ENCODE measurements at places on chromosomes 2 and 18.

DNA sequence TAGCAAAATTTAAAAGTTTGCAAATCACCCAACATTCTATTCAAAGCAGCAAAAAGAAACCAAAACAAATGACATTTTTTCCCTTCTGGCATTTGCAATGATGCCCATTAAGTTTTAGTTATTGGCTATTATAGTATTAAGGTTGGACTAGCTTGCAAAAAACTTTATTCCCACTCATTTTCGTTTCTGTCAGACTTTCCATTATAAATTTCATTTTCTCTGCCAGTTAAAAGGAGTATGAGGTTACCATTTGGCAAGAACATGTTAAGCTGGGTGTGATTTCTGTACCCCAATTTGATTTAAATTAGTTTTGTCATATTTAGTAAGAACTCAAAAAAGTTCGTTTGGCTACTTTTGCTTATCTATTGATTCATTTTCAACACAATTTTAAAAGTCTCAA lies 187.9 kb downstream of the TCF4 start:
- no peak for DNase-seq

- DNase-seq, result no peak
Measured at GRCh38 chr2:58073751-58074150, 27.1 kb downstream of the VRK2 start.

GRCh38 chr2:40431600-40431955 lies 20.3 kb downstream of the SLC8A1 start:
- DNase-seq, result no peak

DNA sequence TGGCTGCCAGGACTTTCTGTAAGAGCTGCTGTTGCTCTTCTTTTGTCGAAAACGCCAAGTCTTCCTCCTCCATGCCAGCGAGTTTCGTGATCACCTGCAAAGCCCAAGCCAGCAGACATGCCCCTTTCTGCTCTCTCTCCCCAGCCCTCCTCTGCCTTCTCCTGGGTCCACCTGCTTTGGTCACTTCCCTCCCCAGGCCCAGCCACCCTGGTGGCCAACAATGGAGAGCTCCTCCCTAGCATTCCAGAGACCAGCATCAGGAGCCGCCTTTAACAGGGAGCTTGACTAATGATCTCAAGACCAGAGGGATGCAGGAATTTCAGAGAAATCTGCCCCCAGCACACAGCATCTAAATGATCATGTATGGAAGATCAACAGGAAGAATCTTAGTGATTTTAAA lies 34.6 kb downstream of the ERCC3 start:
- DNase-seq, result no peak

DNA sequence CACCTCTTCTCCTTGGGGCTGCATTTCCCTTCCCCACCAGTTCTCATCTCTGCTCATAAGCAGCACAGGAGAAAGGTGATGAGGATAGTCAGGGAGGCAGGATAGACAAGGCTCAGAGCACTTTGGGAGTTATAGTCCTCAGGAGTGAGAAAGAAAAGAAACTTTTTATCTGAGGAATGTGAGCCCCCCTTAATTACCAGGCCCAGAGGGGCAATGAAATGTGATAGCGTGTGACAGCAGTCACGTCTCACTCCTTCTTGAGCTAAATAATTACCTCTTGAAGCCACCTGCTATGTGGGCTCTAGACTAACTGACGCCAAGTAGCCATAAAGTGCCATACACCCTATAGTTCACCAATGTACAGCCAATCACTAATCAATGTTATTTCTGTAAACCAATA lies 105.8 kb downstream of the SPP2 start:
- no peak for DNase-seq

DNA sequence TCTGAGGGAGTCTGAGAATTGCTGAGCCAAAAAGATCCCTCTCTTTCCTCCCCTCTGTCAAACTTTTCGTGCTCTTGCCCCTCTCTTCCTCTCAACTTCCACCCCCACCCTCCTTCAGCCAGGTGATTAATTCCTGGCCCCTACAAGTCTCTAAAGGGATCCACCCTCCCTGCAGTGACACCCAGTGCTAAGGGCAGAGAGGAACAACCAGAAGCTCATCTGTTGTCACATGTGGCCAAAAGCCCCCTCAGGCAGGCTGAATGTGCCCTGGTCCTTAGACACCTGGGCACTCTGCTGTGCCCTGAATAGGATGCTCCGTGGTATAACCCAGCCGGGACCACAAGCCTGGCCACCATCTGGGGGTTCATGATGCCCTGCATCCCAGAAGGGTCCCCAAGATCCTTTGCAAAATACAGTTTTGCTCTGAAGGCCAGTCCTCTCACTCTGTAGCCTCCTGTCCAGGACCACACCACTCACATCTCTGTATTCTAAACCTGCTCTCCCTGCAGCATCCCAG lies 234.4 kb downstream of the BCL11A start:
- DNase-seq, result no peak

GRCh38 chr2:69385443-69386151 lies 1.4 kb downstream of the GFPT1 start:
- DNase-seq, result no peak

DNA sequence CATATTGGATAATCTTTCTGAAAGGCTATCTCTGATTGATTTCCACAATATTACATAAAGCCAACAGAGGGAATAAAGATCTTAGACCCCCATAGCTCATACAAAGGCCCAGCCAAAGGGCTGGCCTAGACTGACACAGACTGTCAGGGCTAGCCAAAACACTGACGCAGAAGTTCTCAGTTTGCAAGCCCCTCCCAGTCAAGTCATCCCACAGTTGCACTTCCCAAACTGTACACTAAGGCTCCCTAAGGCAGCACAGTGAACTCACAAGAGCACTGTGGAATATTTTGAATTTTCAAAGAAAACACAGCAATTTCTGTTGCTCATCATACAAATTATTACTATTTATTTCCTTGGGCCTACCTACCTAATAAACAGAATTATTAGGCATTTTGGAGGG lies 244.9 kb downstream of the SP3 start:
- DNase-seq, result no peak

GRCh38 chr2:227410191-227410590 lies 22.4 kb upstream of the SCYGR1 start:
- DNase-seq, result no peak

GRCh38 chr2:224819075-224819474 lies 102.9 kb upstream of the CCDC195 start:
- no peak for DNase-seq

DNA sequence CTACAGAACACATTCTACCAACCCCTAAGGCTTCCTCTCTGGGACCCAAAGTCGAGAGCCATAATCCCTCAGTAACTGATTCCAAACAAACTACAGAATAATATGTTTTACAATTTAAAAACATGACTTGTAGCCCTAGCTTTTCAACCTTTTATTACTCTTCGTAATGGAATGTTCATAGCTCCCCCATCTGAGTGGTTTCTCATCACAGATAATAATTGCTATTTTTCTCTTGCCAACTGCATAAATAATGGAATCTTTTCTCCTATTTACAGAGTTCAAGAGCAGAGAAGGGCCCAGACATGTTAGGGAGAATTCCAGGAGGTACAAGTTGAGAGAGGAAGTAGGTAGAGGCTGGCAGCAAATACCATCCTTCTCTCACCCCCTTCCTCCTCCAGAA lies 59.9 kb upstream of the CERS6 start:
- no peak for DNase-seq

DNA sequence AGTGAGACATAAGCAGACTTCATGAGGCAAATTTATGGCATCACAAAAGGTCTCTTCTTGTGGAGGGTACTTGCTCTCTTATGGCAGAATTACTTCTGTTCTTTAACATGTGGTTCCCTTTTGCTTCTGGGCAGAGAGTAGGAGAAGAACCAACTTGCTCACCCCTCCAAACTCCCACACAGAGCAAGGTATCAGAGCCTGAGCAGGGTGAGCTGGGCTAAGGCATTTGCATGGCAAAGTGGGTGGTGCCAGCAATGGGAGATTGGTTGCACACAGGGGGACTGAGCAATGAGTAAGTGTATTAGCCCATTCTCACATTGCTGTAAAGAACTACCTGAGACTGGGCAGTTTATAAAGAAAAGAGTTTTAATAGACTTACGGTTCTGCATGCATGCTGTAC lies 64.2 kb upstream of the ITGB6 start:
- no peak for DNase-seq

DNA sequence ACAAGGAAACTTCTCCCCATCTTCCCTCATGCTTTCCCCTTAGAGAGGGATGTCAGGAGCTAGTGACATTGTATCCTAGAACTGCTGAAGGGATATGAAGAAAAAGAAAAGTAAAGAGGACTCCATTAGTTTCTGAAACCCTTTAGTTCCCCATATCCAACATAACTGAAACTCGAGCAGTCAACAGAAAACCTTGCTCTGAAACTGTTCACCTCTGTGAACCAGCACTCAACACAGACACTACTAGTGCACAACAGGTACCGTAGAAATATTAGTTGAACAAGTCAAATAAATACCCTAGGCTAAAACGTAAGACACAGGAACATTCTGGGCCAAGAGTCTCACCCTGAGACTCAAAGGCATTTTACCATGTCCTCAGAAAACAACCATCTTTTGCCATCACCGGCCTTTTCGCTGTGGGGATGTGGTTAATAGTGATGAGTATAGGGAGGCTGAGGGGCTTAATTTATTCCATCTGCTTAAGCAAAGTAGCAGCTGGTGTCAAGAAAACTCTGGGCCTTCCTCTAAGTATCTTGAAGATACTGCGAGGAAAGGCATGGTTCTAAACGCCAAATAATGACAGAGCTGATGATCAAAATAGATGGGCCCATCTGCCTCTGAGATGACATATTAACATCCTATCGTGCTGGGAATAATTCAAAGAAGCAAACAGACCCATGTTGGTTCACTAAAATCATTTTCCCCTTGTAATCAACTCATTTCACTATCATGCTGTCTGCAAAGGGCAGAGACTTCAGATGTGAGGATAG lies 156.8 kb downstream of the STK39 start:
- no peak for DNase-seq

GRCh38 chr2:109399066-109399465 lies 214.7 kb downstream of the SEPTIN10 start:
- DNase-seq, result no peak

- peak; percentile 83 for DNase-seq
Measured at GRCh38 chr2:8587920-8588830, 93.7 kb upstream of the ID2 start.

GRCh38 chr2:229492034-229492433 lies 220.9 kb upstream of the PID1 start:
- no peak for DNase-seq

- DNase-seq, result no peak
Measured at GRCh38 chr18:34758378-34758948, 48.4 kb downstream of the DTNA start.

DNA sequence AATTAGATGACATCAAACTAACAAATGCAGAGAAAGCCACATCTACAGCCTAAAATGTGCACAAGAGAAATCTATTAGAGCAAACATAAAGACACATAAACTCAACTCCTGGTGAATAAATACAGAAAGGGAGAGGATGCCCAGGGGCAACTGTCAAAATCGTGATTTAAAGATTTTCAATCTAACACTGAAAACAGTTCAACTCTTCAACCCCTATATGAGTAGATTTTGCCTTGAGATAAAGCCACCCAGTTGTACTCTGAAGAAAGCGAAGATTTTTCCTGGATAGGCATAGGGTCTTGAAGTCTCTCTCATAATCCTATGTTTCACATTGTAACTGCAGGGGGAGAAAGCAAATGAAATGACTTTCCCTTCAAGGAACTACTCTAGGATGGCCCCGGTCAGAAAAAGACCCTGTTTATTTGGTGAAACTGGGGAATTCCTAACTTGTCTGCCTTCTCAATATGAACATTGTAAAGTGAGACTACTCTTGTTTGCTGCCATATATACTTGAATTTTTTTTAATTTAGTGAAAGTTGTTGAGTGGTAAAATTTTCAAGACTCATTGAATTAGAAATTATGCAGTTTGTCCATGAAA lies 226.7 kb downstream of the ERBB4 start:
- DNase-seq, result no peak

DNA sequence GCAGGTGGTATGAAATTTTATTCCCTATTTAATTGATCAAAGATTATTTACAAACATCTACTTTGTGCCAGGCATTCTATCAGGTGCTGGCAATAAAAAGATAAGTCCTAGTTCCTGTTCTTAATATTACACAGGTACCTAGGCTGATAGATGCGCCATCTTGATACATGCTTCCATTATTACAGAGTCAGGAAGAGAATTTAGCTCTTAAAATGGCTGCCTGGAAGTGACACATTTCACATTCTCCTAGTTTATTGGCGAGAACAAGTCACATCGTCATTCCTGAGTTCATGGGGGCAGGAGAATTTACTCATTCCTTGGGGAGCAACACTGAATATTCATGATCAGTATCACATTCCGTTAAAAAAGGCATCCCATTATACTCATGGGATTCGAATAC lies 1.1 kb upstream of the DARS1 start:
- no peak for DNase-seq

- DNase-seq, result peak; percentile 91
Measured at GRCh38 chr2:176122683-176123410, at the start of gene HOXD9. Gene HOXD9 (plus strand): TSS chr2:176122719. CDS start chr2:176122769, 50 bp downstream.

GRCh38 chr2:121868652-121869051 lies 113.2 kb downstream of the TSN start:
- no peak for DNase-seq

GRCh38 chr2:140601801-140602200 lies 1529.0 kb downstream of the LRP1B start:
- no peak for DNase-seq

DNA sequence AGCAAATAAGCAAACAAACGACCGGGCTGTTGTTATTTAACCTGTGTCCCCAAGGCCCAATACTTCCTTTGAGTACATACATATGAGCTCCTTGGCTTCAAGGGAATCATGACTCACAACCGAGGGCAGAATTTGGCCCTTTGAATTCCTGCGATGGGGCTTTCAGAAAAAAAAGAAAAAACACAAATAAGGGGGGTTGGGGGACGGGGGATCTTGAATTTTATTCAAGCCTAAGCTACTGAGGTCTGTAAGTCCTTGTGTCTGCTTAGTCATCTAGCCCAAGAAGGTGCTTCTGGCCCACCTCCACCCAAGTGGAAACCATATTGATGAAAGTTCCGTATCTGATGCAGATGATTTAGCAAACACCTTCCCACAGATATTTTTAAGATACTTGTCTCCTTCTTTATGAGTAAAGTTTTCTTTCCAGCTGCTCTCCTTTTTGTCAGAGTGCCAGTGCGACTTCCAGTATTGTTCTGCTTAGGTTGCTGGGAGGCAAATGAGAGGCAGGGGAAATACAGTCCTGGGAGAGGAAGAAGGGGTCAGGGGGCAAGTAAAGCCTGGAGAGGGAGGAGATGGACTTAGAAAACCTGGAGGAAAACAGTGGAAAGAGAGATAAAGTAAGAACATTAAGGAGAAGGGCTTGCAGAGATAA lies 169.6 kb downstream of the ZEB2 start:
- no peak for DNase-seq

GRCh38 chr2:219638948-219639755 lies 11.7 kb downstream of the SLC4A3 start:
- peak; percentile 79 for DNase-seq

- DNase-seq, result no peak
Measured at GRCh38 chr2:56326346-56326741, 142.6 kb downstream of the CCDC85A start.
